Stimulated activated CD4-positive, alpha-beta T cell treated with anti-CD3 and anti-CD28 coated beads, Interleukin-1b, Interleukin-23, amount 100 ng/mL, for 1 hour (primary cell): ENCODE measurements at places on chromosomes 2 and 18.

DNA sequence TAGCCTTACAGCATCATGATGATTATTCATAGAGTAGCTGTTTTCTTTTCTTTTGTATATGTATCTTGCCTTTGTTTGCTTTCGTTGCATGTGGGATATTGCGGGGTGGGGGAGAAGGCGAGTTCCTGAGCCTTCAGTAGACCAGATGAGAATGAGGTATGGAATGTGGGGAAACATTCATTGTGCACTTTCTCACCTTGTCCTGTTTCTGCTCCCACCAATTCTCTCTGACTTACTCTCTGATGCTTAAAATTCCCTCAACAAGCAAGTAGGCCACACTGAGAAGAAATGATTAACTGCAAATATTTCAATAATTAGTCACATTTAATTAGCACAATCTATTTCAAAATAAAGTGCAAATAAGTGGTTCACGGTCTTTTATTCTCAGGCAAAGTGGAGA lies 31.0 kb downstream of the GKN2 start:
- no peak for DNase-seq

DNA sequence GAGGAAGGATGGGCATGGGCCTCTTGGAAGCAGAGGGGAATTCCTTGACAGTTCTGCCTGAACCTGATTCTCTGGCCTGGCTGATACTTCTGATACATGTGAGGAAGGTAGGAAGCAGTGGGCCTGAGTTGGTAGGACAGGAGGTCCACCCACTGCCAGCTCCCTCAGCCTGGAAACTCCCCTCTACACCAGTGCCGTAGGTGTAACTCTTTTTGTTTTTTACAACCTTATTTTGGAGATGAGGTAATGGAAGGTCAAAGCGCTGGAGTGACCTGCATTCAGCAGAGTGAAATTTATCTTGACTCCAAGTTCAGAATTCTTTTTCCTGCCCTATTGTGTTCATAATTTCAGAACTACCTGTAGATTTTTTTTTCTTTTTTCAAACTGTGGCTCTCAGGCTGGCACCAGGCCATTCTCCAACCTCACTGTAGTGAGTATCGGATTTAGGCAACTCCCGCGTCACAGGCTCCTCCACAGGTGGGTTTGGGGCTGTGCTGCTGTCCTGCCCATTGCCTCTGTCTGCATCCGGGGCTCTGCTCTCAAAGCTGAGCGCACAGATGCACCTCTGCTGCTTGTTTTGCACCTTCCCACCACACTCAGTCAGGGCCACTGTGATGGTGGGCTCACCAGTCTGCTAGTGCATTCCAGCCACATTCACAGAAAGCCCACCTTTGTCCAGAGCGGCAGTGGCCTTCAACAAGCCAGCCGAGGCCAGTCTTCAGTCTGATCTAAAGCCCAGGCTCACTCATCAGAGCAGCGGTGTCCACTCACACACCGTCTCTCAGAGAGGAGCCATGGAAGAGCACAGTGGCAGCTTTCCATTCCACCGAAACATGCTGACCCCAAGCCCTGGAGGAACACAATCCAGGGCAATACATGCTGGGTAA lies 87.2 kb downstream of the UXS1 start:
- no peak for DNase-seq

DNA sequence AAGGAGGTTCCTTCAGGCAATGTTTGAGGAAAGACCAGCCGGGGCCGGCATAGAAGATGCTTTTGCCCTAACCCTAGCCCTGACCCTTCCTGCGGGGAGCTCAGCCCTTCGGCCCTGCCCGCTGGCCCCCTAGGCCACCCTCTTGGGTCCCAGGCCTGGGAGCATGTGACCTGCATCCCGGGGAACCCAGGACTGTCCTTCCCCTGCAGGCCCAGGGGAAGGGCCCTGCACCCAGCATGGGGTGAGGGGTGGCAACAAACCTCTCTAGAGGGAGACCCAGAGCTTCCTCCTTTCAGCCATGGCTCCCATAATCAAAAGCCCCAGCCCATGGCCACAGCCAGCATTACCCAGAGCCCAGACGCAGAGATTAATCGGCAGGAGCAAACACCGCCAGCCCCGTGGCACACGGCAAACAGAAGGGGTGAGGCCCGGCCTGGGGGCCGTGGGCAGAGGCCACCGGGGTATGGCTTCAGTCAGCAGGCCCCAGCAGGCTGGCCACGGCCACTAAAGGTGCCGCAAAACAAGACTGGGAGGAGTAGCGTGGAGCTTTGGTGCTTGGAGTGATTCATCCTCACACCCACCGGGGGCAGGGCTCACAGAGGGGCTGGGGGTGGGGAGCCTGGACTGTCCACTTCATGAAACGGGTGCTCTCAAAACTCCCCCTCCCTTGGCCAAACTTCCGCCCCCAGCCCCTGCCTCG lies 61.6 kb upstream of the HPCAL1 start:
- no peak for DNase-seq

GRCh38 chr2:64985447-64985846 lies 3.8 kb upstream of the SLC1A4 start:
- no peak for DNase-seq

- DNase-seq = no peak
These were observed 137.1 kb downstream of the RPIA start for GRCh38 chr2:88828397-88829137.

DNA sequence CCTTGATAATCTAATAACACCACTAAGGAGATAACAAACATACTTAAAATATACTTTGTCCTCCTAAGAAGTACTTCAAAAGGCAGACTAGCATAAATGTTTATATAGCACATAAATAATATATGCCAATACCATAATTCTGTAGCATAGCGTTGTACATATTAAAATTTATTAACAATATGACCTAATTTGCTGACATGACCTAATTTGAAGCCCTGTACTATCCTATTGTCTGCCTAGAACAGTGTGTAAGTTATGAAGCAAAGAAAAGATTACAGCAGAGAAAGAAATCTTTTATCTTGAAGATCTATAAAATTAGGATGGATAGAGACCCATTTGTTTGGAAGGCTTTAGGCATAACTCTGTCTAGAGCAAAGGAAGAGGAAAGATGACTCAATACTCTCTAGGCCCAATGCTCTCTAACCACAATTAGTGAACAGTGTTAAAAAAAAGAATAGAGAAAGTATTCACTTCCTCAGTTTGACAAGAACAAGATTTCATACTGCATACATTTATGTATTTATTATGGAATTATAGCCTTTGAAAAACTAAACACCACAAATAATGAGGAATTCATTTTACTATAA lies 231.3 kb downstream of the ZRANB3 start:
- DNase-seq = no peak

- no peak for DNase-seq
These were observed 156.1 kb upstream of the SRD5A2 start for GRCh38 chr2:31736695-31737454.

GRCh38 chr2:8132351-8132831 lies 549.5 kb upstream of the ID2 start:
- no peak for DNase-seq

- no peak for DNase-seq
These were observed 95.1 kb upstream of the NT5C1B start for GRCh38 chr2:18684206-18685038.

GRCh38 chr2:15992457-15993231 lies 52.3 kb downstream of the MYCN start:
- DNase-seq = no peak

- DNase-seq = no peak
These were observed 836.9 kb downstream of the MBD2 start for GRCh38 chr18:53387581-53387980.

GRCh38 chr18:2948038-2948437 lies 64.9 kb downstream of the LPIN2 start:
- DNase-seq = no peak

GRCh38 chr2:181959508-181959907 lies 26.1 kb upstream of the PPP1R1C start:
- DNase-seq = no peak

- peak; percentile 81 for DNase-seq
These were observed 3.6 kb upstream of the OTOS start for GRCh38 chr2:240143801-240144648.

- DNase-seq = no peak
These were observed 143.7 kb downstream of the NAPG start for GRCh38 chr18:10669441-10670100.

DNA sequence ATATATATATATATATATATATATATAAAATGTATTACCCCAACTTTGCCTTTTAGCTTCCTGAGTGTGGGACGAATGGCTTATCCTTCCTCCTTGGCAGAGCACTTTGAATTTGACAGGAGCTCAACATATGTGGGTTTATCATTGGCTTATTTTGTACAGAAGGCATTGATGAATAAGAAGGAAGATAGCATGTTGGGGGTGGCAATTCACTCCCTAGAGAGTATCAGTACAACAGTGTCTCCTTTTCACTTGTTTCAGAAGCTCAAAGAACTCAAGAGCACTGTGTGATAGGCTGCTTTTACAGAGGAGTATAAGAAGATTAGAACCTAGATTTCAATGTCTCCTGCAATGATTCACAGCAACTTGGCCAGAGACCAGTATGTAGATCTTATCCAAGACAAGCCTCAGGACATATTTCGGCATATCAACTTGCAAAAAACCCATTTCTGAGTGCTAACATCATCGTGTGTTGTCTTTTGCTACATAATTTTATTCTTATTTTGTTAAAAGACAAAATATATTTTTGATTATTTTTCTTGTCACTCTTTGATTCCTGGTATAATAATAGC lies 345.8 kb downstream of the SOCS6 start:
- no peak for DNase-seq

- no peak for DNase-seq
These were observed 54.5 kb downstream of the MBP start for GRCh38 chr18:77077941-77078689.

GRCh38 chr2:115036818-115037217 lies 594.4 kb downstream of the DPP10 start:
- no peak for DNase-seq

GRCh38 chr18:21904856-21905255 lies 164.3 kb downstream of the MIB1 start:
- DNase-seq = no peak

GRCh38 chr2:231781798-231782726 lies 980 bp upstream of the PDE6D start:
- no peak for DNase-seq

GRCh38 chr2:71379086-71379485 lies 47.5 kb downstream of the ZNF638 start:
- no peak for DNase-seq

GRCh38 chr18:57043241-57043640 lies 103.6 kb upstream of the BOD1L2 start:
- no peak for DNase-seq

- no peak for DNase-seq
These were observed 108.1 kb downstream of the LYPD6 start for GRCh38 chr2:149438330-149438960.

GRCh38 chr2:149990965-149991364 lies 403.4 kb upstream of the MMADHC start:
- DNase-seq = no peak

GRCh38 chr2:46970334-46971288 lies 55.0 kb upstream of the MCFD2 start:
- DNase-seq = no peak

DNA sequence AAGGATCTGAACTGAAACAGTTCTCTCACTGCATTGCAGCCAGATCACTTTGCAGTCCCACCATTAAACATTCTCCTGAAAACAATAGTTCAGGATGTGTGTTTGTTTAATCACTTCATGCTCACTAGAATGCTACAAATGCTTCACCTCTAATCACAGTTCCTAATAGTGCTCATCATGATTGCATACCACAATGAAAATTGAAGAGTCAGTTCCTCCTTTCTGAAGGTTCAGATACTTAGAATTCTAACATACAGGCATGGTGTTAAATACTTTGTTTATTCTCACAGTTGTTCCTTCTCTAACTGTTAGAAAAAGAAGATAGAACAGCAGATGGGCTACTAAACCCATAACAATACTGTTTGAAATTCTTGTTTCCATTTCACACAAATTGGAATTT lies 622.3 kb upstream of the ACVR2A start:
- DNase-seq = no peak

- DNase-seq = no peak
These were observed 52.1 kb downstream of the PTGR3 start for GRCh38 chr18:75156831-75157230.

GRCh38 chr18:51039138-51040112 lies 9.4 kb downstream of the SMAD4 start:
- DNase-seq = no peak

GRCh38 chr2:203623661-203624060 lies 82.8 kb upstream of the CD28 start:
- no peak for DNase-seq

DNA sequence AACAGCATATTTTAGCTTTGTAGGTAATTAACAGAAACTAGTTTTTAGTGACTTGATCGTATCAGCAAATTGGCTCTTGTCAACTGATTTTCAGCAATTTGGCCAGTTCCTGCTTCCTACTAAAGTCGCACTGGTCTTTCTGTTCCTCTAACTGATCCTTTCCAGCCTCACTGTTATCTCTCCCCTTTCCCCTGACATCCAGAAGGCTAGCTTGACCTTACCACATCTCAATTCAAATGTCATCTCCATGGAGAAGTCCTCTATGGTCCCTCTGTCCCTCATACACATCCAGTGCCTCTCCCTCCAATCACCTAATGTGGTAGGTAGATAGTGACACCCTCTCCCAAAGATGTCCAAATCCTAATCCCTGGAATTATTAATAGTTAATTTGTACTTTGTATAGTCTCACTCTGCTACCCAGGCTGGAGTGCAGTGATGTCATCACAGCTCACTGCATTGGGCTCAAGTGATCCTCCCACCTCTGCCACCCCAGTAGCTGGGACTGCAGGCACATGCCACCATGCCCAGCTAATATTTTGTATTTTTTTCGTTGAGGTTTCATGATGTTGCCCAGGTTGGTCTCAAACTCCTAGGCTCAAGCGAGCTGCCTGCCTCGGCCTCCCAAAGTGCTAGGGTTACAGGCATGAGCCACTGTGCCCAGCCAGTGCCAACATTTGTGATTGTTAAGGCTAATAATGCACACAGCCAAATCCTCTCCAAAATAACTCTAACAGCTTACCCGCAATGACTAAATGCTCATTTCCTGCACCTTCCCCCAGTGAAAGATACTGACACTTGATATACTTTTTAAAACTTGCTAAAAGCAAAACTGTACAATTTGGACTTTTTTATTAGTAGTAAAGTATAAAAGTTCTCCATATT lies 16.9 kb downstream of the PSTPIP2 start:
- no peak for DNase-seq

DNA sequence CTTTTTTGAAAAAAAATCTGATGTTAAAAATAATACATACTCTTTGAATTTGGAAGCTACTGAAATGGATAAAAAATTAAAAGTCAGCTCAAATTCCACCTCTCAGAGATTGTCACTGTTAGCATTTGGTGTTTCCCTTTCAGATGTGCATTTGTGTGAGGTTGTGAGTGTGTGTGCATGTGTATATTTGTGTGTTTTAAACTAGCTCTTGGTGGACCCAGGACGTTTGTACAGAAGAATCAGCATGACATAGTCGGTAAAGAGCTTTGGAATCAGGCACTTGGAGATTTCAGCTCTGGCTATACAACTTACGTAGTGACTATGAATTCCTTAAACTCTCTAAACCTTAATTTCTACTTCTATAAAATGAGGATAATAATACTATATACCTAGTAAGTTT lies 14.5 kb downstream of the SPATS2L start:
- DNase-seq = no peak

- DNase-seq = no peak
These were observed 22.9 kb downstream of the DARS1 start for GRCh38 chr2:135962366-135963123.

- no peak for DNase-seq
These were observed 157.8 kb downstream of the SEPTIN10 start for GRCh38 chr2:109455731-109456691.

- DNase-seq = no peak
These were observed 797 bp downstream of the OR6B3 start for GRCh38 chr2:240052524-240052923.
